ENCODE measurements at places on chromosomes 2 and 18.

- no peak for DNase-seq
Measured at GRCh38 chr2:231450548-231450989, 13.7 kb downstream of the NCL start.

DNA sequence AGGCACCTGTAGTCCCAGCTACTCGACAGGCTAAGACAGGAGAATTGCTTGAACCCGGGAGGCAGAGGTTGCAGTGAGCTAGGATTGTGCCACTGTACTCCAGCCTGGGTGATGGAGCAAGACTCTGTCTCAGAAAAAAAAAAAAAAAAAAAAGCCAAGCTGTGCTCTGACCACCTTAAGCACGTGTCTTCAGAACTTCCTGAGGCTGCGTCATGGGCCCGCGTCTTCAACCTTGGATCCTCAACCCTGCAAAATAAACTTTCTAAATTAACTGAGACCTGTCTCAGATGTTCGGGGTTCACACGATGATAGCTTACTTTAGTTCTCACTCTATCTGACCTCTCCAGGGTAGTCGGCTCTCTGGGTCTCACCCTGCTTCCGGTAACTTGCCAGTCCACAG is 65.8 kb upstream of the CABLES1 start:
- no peak for DNase-seq

- DNase-seq, result no peak
Measured at GRCh38 chr2:37665043-37665442, 6.4 kb downstream of the CDC42EP3 start.

- DNase-seq, result no peak
Measured at GRCh38 chr2:72847534-72848315, 21.9 kb upstream of the EXOC6B start.

DNA sequence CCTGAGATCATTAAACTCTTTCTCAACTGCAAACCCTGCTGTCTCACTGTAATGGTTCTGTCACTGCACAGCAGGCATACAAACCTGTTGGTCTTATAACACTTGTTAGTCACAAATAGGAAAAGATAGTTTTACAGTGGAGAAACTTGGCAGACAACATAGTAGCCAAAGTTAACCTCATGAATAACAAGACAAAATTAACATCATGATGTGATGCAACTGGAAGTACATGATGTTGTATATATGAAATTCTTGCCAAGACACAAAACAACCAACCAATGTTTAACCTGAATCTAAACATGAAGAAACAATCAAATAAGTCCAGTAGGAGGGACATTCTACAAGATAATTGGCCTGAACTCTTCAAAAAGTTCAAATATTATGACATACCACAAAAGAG is 189.3 kb downstream of the RNF152 start:
- no peak for DNase-seq

- DNase-seq, result no peak
Measured at GRCh38 chr18:48785091-48785614, 165.6 kb downstream of the SMAD7 start.

- no peak for DNase-seq
Measured at GRCh38 chr2:127158614-127159290, 51.8 kb upstream of the BIN1 start.

GRCh38 chr2:48248251-48248933 is 281.6 kb upstream of the STON1 start:
- DNase-seq, result no peak

DNA sequence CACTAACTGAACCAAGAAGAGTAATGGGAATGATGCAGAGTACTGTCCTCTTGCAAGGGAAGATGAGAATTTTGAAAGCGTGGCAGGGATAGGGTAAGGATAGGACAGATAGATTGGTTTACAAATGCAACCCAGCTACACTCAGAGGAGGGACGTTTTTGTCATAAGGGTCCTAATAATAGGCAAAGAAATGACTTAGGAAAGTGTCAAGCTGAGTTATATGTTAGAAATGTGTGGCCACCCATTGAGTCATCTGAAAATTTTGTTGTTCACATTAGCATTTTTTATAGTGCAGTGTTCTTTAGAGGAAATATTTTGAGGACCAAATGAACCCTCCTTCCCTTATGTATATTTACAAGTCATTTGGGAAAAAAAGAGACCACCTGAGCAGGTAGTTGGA is 137.5 kb downstream of the PHLPP1 start:
- no peak for DNase-seq

GRCh38 chr2:86512892-86513291 is 50.4 kb downstream of the CHMP3 start:
- no peak for DNase-seq

- no peak for DNase-seq
Measured at GRCh38 chr2:239147376-239147775, 253.4 kb downstream of the HDAC4 start.

GRCh38 chr2:1804351-1804771 is 60.0 kb upstream of the PXDN start:
- DNase-seq, result no peak

GRCh38 chr2:188727846-188728245 is 246.3 kb upstream of the COL3A1 start:
- DNase-seq, result no peak

- DNase-seq, result no peak
Measured at GRCh38 chr2:46411245-46411641, 68.1 kb upstream of the TMEM247 start.

DNA sequence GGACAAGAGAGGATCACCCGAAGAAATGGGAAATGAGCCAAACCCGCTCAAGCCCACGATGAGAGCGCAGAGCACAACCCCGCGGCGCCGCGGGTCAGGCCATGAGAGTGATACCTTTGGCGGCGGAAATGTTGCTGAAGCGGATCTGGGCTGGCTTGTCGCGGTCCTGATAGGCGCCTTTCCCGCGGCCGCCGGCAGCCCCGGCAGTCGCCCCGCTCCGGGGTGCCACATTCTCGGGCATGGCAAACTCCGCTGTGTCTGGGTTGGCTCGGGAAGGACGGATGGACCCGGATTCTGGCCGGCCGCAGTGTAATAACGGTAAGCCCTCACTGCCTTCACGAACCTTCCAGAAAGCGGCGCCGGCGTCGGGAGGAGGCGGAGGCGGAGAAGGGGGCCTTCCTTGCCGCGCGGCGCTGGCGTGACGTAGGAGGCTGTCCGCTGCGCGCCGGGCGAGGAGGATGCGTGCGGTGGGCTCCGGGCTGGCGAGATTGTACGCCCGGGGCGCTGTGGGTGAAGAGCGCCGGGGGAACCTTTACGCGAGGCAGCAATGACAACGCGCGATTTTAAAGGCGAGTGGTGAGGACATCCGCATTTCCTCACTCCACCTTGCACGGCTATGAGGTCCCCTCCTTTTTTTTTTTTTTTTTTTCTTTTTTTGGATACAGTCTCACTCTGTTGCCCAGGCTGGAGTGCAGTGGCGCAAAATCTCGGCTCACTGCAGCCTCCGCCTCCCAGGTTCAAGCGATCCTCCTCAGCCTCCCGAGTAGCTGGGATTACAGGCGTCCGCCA is at the start of gene CCT4:
Gene CCT4, minus strand, starts transcription at position 390 of the 789 bp plus-strand sequence. Its CDS starts 149 bp downstream, at position 241.
- peak; percentile 75 for DNase-seq

DNA sequence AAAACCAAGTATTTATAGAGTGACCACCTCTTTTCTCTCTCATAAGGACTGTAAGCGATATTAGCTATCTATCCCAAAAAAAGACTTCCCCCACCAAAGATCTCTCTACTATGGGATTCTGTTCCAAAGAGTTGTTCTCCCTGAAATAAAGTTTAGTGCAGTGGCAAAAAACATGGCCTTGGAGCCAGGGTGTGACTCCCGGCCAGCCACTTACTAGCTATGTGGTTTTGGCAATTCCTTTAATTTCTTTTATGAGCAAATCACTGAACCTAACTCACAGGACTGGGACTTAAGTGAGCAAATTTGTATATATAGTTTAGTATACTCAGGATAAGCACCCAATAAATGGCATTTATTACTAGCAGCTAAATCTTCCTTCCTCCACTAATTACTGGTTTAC is 42.6 kb downstream of the SESTD1 start:
- DNase-seq, result no peak

GRCh38 chr2:240451791-240452461 is 16.5 kb downstream of the GPC1 start:
- no peak for DNase-seq

DNA sequence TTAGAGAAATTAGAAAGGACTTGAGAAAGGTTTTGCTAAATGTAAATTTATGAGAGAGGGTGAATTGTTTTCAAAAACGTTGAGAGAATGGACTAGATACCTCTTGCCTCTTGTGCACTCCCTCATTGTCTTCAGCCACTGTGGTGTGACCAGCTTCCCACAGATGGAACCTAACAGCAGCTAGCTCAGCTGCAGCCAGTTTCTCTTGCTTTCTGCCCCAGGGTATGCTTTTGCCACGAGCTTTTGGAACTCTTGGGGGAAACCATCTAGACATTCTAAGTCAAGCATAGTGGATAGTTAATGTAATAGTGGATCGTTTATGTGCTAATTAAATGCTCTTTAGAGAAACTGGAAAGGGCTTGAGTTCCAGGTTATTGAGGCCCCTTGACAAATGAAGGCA is 288.2 kb downstream of the CTNNA2 start:
- DNase-seq, result no peak

- no peak for DNase-seq
Measured at GRCh38 chr2:61853086-61853846, 594 bp downstream of the FAM161A start.

GRCh38 chr2:61368687-61369665 is 101.9 kb downstream of the USP34 start:
- no peak for DNase-seq

GRCh38 chr2:125561302-125561701 is 1094.7 kb upstream of the GYPC start:
- no peak for DNase-seq

DNA sequence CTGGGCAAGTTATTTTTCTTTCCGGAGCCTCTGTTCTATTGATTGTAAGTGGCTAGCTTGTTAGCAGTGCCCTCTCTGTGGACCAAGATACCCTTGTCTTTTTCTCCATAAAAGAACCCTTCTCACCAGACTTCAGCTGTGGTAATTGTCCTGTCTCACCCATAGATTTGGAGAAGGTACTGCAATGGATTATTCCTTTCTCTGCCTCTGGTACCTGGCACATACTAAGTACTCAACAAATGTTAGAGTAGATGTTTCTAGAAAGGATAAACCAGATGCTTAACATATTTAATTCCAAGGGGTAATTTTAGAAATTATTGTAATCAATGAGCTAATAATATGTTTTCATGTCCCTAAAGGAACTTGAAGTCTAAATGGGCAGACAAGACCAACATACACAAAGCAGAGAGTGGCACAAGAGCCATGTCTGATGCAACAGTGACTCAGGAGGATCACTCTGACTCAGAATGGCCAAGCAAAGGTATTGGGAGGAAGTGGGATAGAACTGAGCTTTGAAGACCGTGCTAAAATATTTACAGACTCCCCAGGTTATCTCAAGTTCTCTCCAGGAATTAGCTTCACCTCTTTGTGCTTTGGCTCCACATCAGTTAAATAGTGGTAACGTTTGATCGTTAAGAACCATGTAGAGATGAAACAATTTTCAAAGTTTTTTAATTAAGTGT is 129.7 kb upstream of the OSR1 start:
- DNase-seq, result no peak

DNA sequence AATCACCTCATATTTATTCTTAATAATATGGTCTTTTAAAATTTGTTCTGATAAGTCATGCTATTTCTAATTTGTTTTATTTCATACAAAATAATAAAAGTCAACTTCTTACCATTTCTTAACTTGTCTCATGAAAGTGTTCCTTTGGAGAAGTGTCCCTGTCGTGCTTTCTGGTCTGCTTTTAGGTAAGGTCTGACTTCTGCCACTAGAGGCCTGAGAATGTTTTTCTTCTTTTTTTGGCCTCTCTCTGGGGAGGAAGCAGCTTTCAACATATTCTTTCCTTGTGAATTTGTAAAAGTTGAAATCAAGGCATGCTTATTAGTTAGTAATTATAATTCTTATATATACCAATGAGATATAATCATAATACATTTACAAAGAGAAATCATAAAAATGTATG is 39.4 kb downstream of the MAP2 start:
- DNase-seq, result no peak

DNA sequence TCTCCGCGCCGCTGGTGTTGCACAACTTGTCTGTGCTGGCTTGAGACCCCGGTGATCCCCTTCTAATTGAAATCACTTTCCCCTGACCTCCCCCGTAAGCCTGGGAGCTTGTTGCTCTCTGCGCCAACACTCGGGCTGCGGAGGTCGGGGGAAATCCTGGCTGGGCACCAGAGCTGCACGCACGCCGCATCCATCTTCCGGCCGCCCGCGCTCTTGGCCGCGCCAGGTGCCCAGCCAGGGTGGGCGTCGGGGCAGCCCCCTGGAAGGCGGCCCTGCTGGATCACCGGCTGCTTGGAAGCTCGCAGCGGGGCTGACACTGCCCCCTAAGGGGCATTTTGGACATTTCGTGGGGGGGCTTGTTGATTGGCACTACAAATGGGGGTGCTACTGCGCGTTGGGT is 280.3 kb upstream of the SKOR2 start:
- no peak for DNase-seq

DNA sequence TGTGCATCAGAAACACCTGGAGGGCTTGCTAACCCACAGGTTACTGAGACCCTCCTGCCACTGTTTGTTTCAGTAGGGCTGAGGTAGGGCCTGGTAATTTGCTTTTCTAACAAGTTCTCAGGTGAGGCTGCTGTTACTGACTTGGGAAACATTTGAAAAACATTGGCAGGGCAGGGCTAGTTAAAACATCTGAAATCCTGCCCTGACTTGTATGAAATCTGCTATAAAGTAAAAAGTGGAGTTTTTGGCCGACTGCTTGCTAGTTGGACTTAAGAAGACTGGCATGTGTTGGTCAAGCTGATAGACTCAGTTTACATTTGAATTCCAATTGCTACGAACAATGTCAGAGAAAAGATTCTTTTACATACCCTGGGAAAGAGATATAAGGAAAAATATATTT is 111.6 kb upstream of the DLX2 start:
- no peak for DNase-seq

DNA sequence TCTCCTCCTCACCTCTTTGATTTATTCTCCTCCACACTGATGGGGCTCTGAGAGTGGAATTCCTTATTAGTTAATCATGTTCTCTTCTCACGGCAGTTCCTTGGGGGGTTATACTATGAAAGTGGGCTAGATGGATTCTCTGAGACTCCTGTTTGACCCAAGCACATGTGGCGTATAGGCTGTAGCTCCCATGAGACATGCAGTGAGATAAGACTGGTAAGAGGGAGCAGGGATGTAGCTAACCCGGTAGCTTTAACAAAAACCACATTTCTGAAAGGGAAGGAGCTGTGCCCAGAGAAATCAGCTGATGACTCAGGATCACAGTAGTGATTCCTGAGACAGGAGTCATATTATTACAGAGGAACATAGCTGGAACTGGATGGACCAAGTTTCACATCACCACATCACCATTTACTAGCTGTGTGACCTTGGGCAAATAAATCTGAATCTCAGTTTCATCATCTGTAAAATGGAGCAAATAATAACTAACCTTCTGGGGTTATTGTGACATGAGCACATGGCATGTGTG is 82.9 kb downstream of the CRIM1 start:
- DNase-seq, result no peak

DNA sequence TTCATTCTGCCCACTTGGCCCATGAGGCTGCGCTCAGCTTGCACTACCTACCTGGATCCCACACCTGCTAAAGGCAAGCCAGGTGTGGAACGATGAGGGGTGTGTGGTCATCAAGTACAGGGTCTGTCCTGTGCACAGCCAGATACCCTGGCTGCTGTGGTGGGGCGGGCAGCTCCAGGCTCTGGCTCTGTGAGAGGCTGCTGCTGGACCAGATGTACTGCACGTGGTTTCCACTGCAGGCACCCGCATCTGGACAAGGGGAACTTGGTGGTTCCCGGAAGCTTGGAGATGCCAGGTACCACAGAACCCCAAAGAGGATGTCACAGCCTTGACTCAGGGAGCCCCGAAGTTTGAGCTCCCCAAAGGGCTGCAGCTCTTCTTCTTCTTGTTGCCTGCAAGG is 68.1 kb upstream of the ZNF804A start:
- DNase-seq, result no peak

- no peak for DNase-seq
Measured at GRCh38 chr18:60246606-60247005, 126.0 kb downstream of the MC4R start.

Measured in stimulated activated CD4-positive, alpha-beta T cell treated with anti-CD3 and anti-CD28 coated beads, Interleukin-1b, Interleukin-23, amount 100 ng/mL, for 1 hour (primary cell).